ENCODE measurements at places on chromosomes 2 and 18.
A peak's percentile ranks its signal among the peaks of the same experiment; 100 is the strongest.

DNA sequence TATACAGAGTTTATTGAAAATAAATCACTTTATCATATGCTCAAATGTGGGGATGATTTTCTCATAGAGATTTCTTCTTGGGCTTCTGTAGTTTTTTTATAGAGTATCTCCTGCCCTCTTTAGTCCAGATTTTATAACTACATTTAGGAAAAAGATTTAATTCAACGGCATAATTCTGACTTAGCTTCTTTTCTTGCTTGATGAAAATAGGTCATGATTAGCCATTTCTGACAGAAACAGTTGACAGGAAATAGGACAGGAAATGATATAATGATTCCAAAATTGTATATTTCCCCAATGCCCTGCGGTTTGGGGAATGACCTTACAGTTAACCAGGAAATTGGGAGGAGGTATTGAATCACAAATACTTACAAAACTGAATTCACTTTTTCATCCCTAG, 1531.9 kb upstream of the ACVR2A start:
- DNase-seq, result peak; percentile 24

GRCh38 chr2:174607989-174608865, 10.6 kb upstream of the WIPF1 start:
- no peak for DNase-seq

- no peak for DNase-seq
These were observed 43.7 kb downstream of the IKZF2 start for GRCh38 chr2:213107728-213108127.

- no peak for DNase-seq
These were observed 2.2 kb downstream of the TGIF1 start for GRCh38 chr18:3451989-3452749.

DNA sequence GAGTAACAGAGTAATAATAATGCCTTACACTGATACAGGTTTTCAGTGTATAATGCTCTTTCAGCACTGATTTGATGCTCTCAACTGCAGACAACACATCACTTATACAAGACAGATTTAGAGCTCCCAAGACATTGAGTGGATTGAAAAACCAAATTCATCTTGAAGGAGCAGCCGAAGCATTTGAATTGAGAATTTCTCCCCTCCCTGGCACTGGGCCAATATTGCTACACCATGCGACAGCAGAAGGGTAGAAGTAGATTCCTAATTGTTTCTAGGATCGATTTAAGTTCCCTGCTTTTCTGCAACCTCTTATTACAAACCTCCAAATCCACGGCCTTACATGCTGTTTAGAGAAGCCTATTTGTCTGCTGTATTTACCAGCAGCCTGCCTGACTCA, 15.5 kb downstream of the CENPA start:
- DNase-seq, result no peak

DNA sequence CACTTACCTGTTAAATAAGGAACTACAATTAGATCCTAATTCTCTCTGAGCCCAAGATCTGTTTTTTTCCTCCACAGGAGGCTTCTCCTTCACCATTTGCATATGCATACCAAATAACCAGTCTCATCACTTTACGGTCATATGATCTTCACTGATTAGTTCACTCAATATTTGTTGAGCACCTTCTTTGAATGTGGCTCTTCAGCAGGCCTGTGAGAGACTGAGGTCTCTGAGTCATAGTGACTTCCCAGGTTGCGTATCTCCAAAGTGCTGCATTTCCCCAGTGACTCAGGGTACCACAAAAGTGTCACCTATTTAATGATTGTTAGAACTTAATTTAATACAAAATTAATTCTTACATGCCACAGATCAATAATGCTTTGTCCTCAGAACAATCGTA, 108.8 kb upstream of the TRIB2 start:
- no peak for DNase-seq

Measured in hippocampal formation (tissue), 2 donors.